Fibroblast of the conjunctiva (primary cell): ENCODE measurements at places on chromosomes 3 and 15.

GRCh38 chr3:142578329-142579223 is at the start of gene ATR:
Gene ATR (minus strand): TSS chr3:142578733. CDS start chr3:142578704, 29 bp downstream.
- DNase-seq = peak; percentile 89

- no peak for DNase-seq
These were observed 63.4 kb downstream of the PPARG start for GRCh38 chr3:12352253-12352652.

- DNase-seq = no peak
These were observed 131.2 kb downstream of the MAGI1 start for GRCh38 chr3:65907232-65908130.

- DNase-seq = no peak
These were observed 70.1 kb downstream of the TBC1D2B start for GRCh38 chr15:78007211-78007931.

DNA sequence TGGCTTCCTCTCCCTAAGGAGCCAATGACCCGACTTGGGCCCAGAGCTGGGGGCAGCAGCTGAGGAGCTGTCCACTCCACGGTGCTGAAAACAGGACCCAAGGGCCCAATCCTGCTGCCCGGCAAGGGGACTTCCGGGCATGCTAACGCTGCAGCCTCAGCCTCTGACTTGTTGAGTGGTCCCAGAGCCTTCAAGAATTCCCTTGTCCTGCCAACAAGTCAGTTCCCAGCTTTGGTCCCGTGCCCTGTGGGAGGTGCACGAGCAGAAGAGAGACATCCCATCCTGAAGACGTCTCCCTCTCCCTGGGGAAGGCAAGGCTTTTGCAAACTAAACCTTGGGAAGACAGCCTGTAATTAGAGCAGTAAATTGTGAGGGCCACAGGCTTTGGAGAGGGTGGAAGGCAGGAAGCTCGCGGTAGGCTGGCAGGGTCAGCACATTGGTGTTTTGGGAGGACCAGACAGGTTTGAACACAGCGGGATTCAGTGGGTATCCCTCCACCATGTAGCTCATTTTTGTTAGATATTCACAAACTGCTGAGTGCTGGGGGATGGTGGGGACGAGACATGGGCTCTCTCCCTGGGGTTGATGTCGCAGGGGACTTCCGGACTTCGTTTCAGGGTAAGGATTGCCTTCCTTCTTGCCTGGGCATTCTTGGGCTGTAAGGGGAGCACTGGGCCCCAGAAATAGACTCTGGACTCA is 29.8 kb upstream of the PRR23E start:
- no peak for DNase-seq

GRCh38 chr3:50297384-50297775 is 1.8 kb downstream of the HYAL3 start:
- DNase-seq = no peak

DNA sequence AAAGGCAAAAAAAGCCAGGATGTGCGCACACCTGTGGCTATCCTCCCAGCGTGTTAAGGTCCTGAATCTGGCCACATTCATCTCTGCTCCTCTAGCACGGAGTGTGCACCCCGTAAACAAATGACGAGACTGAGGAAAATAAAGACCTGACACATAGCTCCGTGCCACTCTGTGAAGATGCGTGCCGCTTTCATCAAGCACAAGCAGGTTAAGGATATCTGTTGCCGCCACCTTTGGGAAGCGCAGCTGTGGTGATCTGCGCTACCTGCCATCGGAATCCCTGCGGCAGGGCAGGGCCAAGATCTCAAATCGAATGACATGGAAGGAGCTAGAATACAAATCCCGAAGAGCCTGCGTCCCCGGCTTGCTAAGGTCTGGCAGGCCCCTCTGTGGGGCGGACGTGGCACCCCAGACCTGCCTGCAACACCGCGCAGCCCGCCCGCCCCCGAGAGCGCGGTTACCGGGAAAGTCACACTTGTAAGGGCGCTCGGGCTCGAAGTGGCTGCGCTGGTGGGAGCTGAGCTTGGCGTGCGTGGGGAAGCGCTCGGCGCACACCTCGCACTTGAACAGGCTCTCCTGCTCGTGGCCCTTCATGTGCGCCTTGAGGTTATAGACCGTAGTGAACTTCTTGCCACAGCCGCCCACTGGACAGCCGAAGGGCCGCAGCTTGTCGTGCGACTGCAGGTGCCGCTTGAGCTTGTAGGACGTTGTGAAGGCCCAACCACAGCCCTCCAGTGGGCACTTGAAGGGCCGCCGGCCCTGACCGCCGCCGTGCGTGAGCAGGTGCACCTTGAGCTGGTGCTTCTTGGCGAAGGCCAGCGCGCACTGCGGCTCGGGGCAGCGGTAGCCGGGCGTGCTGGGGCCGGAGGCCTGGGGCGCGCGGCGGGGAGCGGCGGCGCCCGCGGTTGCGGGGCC is 936 bp downstream of the ZXDC start:
- DNase-seq = no peak

DNA sequence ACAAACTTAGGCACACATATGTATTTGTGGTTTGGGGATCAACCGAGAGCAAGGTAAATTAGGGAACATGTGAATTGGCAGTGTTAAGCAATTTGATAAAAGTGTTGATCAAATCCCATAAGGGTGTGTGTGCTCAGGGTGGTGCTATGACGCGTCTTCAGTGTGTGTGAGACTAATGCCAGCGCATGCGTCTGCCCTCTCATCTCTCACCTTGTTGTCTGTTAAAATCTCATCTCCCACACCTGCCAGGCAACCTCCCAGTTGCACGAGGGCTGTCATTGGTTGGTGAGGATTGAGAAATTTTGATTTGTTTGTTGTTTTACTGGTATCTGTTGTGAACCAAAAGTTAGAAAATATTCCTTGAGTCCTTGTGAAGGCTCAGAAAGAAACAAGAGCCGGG is 137.2 kb upstream of the ICE2 start:
- no peak for DNase-seq

DNA sequence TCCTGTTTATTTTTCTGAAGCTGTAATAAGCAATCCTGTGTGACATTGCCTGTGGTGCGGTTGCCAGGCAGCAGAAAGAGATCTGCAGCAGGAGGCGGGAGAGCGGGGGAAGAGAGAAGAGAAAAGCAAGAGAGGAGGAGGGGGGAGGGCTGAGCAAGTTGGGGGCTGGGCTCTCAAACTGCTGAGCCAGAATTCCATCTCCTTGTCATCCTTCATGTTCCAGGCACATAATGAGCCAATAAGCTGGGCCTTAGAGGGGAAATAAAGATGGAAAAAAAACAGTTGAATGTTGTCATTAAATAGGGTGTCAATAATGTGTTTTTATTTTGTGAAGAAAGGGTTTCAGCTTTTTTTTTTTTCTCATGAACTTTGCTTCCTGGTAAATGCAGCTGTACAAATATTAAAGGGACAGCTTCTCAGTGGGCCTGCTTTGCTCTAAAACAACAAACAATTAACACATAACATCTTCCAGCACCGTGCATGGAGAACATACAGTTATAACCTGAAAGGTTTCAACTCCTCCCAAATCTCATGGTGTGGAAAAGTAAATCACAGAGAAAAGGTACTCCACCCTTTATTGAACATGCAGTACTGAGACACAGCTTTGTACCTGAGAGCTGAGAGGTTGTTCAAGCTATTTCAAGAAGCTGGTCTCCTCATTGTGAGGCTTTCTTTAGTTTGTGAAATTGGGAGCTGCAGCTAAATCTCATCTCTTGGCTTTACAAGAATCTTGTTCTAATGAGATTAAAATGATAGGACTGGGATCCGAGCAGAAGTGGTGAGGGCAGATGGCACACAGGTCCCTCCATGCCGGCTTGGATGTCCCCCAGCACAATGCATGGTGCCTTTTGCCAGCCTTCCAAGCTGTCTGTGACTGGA is 451.1 kb upstream of the KCNMB2 start:
- DNase-seq = peak; percentile 88

GRCh38 chr3:64559588-64559987 is 128.2 kb downstream of the ADAMTS9 start:
- DNase-seq = no peak

GRCh38 chr3:122031123-122031468 is 9.0 kb upstream of the ILDR1 start:
- no peak for DNase-seq

GRCh38 chr3:195394024-195394423 is 48.8 kb downstream of the ACAP2 start:
- DNase-seq = no peak

- DNase-seq = no peak
These were observed 315.2 kb downstream of the UACA start for GRCh38 chr15:70447928-70448698.

DNA sequence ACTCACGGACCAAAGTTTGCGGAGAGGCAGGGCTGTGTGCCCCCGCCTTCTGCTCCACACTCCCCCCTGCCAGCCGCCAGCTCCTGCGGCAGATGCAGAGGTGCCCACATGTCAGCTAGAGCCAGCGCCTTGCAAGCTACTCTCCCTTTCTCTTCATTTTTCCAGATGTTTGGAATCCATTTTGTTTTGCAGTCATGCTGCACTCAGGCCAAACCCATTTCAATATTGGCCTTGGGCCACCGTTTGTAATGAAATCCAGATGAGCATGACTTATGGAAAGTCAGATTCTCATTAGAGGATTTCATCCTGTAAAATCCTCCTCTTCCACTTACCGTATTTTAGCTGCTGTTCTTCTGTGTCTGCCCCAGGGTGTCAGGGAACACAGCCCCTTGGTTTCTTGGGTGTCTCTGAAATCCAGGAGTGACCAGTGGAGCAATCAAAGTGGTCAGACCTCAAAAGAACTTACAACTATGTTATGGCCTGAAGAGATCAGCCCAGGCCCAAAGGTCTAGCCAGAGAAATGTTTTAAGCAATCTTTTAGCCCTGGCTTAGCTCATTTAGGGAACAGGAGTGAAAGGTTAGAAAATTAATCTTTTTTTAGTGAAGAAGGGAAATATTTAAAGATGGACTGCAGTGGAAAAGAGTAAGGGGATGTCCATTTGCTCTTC is 65.8 kb downstream of the AAGAB start:
- peak; percentile 93 for DNase-seq

- DNase-seq = no peak
These were observed 265.1 kb downstream of the UBE2E2 start for GRCh38 chr3:23468203-23468602.

DNA sequence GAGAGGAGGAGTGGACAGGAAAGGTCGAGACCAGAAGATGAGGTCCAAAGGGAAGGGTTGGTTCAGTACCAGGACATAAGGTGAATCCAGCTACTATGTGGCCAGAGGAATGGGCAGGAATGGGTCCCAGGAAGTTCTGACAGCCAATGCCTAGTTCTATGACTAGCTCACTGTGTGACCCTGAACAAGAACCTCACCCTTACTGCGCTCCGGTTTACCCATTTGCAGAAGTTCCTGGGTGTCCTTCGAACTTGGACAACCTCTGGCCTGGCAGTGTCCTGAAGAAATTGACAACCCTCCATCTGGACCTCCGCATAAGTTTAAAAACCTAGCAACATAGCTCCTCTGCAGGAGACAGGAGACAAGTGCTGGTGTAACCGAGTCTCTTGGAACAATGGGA is 12.2 kb upstream of the PSTPIP1 start:
- DNase-seq = no peak

DNA sequence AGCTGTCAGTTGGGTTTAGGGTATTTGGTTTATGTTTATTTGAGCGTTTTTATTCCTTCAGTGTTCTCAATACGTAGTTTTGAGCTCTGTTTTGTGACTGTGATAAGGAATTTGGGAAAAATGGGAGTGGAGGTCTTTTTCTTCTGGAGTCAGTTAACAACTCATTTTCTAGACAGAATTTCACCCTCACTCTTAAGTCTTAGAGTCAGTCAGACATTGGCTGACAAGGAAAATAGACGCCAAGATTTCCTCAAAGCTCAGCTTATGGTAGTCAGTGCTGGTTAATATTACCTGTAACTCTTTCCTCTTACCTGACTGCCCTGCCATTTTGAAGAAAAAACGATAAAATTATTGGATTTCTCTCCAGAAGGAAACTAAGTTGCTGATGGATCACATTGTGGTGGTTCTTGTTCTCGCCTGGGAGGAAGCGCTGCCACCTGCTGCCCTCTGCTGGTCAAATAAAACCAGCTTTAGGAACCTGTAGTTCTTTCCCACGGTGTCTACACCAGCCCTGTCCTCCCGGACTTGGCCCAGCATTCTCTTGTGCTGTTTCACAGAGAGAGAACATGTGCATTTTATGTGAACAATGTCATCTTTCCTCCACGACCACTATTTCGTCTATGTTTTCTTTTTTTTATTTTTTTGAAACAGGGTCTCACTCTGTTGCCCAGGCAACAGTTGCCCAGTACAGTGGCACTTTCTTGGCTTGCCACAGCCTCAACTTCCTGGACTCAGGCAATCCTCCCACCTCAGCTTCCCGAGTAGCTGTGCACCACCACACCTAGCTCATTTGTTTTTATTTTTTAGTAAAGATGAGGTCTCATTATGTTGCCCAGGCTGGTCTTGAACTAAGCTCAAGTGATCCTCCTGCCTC is 41.4 kb upstream of the UMPS start:
- peak; percentile 51 for DNase-seq

DNA sequence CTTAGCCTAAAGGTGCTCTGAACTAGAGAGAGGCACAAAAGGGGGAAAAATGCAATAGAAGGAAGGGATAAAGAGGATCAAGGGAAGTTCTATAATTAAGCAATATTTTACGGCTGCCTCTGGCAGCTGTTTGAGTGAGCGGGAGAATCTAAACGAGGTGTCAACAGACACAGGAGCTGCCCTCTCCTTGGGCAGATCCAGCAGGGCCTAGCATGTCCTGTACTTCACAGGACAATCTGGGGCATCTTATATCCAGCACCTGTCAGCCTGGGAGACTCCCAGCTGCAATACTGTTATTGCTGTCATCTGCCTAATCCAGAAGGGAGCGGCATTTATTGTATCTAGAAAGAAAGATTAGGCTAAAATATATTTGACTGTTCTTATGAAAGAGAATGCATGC is 68.9 kb downstream of the WWTR1 start:
- DNase-seq = no peak

GRCh38 chr3:184682671-184683070 is 29.2 kb downstream of the MAGEF1 start:
- DNase-seq = no peak

- no peak for DNase-seq
These were observed 18.4 kb downstream of the GOLGB1 start for GRCh38 chr3:121730940-121731687.

GRCh38 chr15:70101459-70102113 is 3.9 kb upstream of the TLE3 start:
- peak; percentile 95 for DNase-seq

- no peak for DNase-seq
These were observed 83.4 kb downstream of the MESD start for GRCh38 chr15:80906159-80906766.

- peak; percentile 33 for DNase-seq
These were observed 171.0 kb upstream of the RARB start for GRCh38 chr3:25257026-25257425.

- DNase-seq = no peak
These were observed 3.7 kb downstream of the SHQ1 start for GRCh38 chr3:72844436-72844993.

GRCh38 chr3:42032693-42033349 is 58.3 kb upstream of the TRAK1 start:
- peak; percentile 74 for DNase-seq

GRCh38 chr15:73593304-73594074 is 39.7 kb downstream of the NPTN start:
- no peak for DNase-seq

DNA sequence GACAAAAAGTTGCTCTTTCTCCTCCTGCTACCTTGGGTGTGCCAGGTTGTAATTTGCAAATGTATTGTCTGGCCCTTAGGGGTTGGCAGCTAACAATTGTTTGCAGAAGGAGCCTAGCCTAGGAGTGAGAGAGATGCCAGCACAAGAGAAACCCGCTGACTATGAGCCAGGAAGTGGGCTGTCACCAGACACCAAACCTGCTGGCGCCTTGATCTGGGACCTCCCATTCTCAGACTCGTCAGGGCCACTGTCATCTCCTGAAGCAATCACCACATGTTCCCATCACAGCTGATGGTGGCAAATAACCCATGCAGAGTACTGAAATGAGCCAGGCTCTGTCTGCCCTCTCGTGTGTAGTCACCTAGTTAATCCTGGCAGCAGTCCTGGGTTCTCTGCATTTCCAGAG is 406.4 kb upstream of the NPAP1 start:
- DNase-seq = no peak
